ENCODE measurements at places on chromosomes 16 and 17.

GRCh38 chr17:33016920-33017319, 25.3 kb downstream of the SPACA3 start:
- no peak for DNase-seq

- peak; percentile 29 for DNase-seq
Measured at GRCh38 chr16:715477-716199, 720 bp downstream of the METRN start.

DNA sequence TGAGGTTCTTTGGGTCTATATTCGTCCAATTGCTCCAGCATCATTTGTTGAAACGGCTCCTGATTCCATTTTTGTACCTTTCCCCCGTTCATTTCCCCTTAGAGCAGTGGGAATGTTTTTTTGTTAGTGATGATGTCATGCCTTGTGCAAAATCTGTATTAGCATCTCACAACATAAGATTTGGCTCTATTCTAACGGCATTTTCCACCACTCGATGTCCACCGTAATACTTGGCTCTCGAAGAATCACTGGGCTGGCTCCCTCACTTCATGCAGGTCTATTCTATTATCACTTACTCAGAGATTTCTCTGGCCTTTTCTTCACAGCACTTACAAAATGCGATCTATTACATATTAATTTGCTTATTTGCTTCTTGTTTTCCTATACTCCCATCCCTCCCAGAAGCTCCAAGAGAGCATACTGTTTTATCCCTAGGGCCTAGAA, 571 bp upstream of the NME1 start:
- DNase-seq: no peak

GRCh38 chr17:29575511-29576213, 7.2 kb downstream of the TP53I13 start:
- no peak for DNase-seq

DNA sequence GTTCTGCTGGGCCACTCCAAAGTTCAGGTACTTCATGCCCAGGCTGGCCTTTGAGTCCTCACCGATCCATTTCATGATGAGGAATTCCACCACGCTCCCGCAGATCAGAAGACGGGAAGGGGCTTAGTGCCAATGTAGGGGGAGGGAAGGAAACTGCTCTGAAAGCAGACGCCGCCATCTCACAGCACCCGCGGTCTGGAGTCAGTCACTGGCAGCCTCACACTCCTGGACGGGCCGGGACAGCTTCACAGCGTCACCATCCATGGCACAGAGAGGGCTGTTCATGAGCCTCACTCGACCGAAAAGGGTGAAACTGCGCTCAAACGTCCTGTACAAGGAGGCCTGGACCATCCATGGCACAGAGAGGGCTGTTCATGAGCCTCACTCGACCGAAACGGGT, 62.0 kb downstream of the RPH3AL start:
- no peak for DNase-seq

- no peak for DNase-seq
Measured at GRCh38 chr17:34726536-34727384, 147.4 kb downstream of the TMEM132E start.

DNA sequence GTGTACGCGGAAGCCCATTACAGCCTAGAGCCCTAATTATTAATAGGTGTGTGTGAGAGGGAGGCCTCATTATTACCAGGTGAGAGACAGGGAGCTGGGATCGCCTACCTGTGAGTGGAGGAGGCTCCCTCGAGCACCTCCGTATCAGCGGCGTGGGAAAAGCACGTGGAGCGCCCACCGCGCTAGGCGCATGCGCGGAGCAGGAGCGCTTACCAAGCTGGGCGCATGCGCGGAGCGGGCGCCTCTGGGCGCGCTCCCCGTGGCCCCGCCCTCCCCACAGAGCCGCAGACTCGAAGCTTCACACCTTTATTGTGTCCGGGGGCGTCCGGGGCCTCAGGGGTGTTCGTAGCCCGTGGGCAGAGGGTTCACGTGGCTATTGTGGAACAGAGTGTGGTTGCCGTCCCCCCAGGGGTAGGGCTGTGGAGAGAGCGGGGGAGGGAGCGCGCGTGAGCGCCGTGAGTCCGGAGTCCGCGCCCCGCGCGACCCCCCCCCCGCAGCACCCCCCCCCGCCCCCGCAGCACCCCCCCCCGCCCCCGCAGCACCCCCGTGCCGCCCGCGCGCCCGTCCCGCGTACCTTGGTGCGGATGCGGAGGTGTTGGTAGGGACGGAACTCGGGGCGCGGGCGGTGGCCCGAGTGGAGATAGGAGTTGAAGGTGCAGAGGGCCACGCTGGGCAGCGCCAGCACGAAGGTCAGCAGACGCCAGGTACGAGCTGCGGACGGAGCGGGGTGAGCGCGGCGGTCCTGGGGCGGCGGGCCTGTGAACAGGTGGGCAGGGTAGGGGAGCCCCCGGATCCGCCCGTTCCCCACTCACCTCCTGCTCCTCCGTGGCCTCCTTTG, 500 bp downstream of the COX6A2 start:
- peak; percentile 73 for DNase-seq

GRCh38 chr17:13917634-13918033, 151.7 kb upstream of the COX10 start:
- no peak for DNase-seq

DNA sequence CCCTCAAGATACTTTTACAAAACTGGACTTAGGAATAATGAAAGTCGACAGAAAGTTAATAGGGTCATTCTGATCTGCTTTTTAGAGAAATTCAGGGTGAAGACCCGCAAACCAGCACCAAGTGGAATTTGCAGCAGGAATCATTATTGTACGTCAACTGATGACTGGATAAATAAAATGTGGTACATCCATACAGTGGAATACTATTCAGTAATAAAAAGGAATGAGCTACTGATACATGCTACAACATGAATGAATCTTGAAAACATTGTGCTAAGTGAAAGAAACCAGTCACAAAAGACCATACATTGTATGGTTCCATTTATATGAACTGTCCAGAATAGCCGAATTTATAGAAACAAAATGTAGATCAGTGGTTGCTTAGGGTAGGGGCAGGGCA, 83.1 kb downstream of the GNAO1 start:
- DNase-seq: no peak

DNA sequence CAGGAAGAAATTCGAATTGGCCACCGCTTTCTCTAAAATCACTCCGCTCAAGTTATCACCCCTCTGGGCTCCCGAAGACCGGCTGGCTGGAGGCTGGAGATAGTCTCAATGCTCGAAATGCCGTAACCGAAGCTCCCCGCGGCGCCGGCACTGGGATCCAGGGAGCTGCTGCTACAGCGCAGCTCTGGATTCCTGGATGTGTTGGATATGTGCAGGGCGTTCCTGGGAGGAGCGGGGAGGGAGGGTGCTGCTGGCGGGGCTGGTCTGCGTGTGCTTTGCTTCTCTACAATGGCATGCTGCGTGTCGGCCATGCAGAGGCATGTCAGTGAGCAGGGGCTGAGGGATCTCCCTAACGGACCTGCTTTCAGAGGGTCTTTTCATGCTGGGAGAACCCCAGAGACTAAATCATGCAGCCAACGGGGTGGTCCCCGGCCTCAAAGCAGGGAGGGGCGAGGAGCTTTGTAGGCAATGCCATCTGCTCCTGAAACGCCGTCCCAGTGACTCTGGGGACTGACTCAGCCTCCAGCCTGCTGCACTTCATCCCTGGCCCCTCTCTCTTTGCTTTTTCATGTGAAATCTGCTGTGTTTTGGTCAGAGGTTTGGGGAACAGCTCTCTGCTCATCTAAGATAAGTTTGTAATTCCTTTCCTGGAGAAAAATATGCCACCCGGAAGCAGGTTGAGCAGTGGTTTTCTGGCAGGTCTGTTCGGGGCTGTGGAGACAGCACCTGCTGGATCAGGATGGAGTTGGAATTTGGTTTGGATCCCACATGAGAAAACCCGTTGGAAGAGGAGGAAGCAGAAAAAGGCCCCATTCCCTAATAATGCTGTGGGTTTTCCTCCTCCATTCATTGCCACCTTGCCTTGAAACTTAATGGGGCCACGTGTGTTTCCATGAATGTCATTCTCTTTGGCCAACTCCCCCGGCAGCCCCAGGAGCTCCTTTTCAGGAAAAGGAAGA, 311.4 kb downstream of the SEC14L1 start:
- DNase-seq: peak; percentile 55

DNA sequence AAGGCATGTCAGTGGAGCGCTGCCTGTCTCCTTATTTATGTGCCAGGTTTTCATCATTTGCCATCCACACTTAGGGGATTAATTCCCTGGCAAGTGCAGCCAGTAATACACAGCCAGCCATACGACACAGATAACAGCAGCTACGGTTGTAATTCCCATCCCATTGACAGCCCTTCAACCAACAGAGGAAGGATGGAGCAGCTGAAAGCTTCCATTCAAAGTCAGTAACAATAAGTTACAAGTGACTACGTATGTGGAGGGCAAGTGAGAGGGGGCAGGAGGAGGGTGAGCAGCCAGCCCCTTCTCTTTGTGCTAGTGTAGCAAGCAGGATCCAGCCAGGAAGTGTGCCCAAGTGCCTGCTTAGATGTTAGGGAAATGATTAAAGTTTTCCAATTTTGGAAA, 53.8 kb upstream of the LYRM9 start:
- no peak for DNase-seq

GRCh38 chr17:46818929-46819859, 702 bp upstream of the WNT3 start:
- DNase-seq: no peak

GRCh38 chr17:80668375-80669148, 123.9 kb downstream of the RPTOR start:
- DNase-seq: no peak

DNA sequence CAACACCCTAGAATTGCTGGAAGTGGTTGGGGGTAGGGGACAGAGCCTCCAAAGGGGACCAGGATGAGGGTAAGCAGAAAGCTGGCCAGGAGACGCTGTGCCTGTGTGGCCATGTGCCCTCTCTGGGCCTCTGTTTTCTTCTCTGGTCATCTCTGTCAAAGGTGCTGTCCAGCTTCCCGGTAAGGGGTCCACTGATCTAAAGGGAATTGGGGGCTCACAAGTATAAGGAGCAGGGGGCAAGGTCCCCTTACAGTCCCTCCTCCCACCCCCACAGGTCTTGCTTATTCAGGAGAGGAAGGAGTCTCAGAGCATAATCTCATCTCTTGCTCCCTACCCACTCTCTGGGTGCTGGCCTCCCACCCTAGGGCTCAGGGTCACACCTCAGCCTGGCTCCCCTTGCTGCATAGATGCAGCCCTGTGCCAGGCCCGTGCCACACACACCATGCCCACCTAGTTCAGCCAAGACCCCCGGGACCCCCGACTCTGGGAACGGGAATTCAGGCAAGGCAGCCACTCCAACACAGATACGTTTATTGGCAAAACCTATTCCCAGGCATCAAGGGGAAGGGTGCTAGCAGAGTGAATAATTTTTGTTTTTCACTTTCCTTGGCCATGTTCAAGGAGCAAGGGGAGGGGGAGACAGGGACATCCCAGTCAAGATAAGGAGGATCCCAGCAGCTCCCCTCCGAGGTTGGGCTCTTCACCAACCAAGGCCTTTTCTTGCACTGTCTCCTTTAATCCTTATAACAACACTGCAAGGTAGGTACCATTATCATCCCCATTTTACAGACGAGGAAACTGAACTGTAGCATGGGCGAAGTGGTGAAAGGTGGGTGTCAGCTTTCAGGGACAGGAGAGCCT, 19.8 kb downstream of the SLC4A1 start:
- no peak for DNase-seq

- no peak for DNase-seq
Measured at GRCh38 chr16:72844225-72844920, 203.6 kb downstream of the ZFHX3 start.

DNA sequence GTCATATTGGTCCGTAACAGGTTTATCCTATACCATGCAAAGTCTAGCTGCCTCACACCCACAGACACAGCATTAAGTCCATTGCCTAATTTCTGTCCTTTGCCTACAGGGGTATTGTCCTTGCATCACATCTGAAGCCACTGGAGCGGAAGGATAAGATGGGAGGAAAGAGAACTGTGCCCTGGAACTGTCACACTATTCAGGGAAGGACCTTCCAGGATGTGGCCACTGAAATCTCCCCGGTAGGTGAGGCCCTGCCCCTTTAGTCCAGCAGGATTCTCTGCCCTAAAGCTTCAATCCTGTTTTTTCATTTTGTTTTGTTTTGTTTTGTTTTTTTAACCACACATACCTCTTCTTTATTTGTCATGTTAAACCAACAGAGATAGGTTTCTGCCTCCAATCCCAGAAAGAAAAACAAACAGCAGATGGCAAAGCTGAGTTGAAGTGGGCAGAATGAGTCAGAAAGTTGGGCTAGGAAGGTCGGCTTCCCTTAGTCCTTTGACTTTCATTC, 2.2 kb upstream of the EFTUD2 start:
- no peak for DNase-seq

- no peak for DNase-seq
Measured at GRCh38 chr16:56684256-56684925, 2.1 kb downstream of the MT1X start.

GRCh38 chr17:61201211-61201610, 198.4 kb upstream of the TBX2 start:
- no peak for DNase-seq

DNA sequence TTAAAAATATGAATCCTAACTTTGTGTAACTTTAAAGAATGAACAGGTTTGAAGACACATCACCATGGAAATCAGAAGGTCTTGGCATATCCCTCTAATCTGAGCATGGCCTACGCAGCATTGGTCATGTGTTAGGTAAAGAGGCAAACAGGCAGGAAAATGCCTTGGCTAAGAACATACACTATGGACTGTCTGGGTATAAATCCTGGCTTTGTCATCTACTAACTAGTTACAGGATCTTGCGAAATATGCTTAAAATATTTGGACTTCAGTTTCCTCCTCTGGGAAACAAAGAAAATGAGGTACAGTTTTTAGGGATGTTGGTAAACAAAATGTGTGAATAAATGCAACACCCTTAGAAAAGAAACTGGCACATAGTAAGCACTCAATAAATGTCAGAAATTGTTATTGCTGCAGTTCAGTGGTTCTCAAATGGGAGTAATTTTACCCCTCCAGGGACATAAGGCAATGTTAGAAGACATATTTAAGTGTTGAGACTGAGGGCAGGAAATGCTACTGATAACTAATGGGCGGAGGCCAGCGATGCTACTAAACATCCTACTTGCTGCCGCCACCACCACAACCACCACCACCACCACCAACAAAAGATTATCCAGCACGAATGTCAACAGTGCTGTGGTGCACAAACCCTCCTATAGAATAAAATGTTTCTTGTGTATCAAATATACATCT, 770.8 kb upstream of the SOX9 start:
- DNase-seq: no peak

DNA sequence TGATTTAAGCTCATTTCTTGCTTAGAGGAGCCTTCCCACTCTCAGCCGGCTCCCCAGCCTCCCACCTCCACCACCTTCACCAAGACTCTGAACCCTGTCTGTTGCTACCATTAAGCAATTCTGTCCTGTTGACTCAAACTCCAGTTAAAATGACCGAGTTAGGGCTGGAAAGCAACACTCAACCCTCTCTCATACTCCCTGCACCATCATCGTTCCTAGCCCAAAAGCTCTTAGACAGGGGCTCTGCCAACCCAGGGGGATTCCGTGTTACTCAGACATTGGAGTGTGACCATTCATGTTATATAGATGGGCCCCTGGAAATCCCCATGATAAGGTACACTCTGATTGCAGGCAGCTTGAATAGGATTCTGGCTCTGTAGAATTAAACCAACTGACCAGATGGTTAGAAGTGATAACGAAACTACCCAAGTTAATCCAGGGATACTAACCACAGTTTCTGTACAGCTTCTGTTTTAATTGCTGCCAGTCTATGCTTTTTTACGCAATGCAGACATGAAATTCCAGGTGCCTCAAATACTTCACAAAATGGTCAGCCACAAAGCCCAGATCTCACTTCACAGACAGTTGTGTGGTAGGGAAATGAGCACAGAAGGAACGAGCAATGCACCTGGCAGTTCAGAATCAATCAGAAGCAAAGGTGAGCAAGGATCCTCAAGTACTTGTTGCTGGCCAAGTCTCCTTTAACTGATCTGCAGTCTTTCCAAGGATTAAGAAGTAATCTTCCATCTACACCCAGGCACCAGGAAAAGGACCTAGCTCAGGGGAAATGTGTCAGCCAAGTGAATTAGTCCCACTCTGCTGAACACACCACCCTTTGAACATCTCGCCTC, 2.1 kb downstream of the SSTR2 start:
- DNase-seq: no peak

Measured in CD4-positive, alpha-beta T cell treated with Interleukin-6 for 4 hours (primary cell).